ENCODE measurements at places on chromosomes 13 and 19.

DNA sequence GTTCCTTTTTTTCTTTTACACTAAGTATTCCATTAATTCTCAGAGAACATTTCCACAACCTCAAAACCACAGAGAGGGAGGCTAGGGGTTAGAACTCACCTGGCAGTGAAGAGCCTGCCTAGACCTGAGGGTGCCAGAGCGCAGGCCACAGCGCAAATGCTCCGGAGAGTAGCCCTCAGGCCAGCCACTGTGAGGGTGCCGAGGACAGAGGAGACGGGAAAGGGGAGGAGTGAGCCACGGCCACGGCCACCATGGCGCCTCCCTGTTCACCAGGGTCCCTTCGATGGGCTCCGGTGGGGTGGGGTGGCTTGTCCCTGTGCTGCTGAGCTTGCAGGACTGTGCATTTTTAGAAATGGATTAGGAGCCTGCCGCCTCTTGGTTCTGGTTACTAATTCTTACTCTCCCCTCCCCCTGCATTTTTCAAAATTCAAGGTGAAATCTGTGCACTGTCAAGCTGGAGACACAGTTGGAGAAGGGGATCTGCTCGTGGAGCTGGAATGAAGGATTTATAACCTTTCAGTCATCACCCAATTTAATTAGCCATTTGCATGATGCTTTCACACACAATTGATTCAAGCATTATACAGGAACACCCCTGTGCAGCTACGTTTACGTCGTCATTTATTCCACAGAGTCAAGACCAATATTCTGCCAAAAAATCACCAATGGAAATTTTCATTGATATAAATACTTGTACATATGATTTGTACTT is 58.8 kb downstream of the GGACT start:
- DNase-seq: no peak

GRCh38 chr19:4472174-4472974 is at the start of gene HDGFL2:
TSS of gene HDGFL2 (plus strand) at chr19:4472297. CDS start at chr19:4472351, 54 bp downstream.
- DNase-seq: no peak

- no peak for DNase-seq
These were observed 24.3 kb downstream of the AMER2 start for GRCh38 chr13:25147638-25148401.

DNA sequence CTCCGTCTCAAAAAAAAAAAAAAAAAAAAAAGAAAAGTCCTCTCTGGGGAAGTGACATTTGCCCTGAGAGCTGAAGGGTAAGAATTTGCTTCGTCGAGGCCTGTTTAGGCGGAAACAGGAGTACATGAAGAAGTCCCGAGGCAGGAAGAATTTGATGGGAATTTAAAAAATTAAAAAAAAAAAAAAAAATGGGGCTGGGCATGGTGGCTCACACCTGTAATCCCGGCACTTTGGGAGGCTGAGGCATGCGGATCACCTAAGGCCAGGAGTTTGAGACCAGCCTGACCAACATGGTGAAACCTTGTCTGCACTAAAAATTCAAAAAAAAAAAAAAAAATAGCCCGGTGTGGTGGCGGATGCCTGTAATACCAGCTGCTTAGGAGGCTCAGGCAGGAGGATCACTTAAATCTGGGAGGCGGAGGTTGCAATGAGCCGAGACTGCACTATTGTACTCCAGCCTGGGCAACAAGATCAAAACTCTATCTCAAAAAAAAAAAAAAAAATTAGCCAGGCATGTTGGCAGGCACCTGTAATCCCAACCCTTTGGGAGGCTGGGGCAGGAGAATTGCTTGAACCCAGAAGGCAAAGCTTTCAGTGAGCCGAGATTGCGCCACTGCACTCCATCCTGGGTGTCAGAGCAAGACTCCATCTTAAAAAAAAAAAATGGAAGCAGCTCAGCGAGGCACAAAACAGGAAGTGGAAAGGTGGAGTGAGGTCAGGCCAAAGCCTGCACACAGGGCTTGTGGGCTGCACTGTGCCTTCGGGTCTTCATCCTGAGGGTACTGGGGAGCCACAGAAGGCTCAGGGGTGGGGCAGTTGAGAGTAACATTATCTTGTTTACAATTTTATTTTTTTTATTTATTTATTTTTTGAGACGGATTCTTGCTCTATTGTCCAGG is 4.9 kb downstream of the BAX start:
- DNase-seq: no peak

DNA sequence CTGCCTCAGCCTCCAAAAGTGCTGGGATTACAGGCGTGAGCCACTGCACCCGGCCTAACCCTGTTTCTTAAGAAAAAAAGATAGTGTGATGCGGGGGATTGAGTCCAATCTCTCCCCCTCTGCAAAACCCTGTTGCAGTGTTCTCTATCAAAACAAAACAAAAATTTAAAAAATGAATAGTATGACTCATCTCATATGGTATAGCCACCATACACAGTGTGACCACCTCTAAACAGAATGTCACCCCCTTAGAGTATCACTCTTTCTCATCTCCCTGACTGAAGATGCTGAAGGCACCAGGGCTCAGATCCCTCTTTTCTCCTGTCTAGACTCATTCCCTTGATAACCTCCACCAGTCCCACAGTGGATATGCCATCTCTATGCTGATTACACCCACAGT is 6.8 kb upstream of the ERF start:
- DNase-seq: no peak

GRCh38 chr13:102589301-102589822 is 7.4 kb upstream of the TPP2 start:
- DNase-seq: no peak

GRCh38 chr19:18440936-18441803 is 3.2 kb upstream of the ISYNA1 start:
- no peak for DNase-seq

- no peak for DNase-seq
These were observed 579 bp downstream of the RPS9 start for GRCh38 chr19:54201172-54201701.

DNA sequence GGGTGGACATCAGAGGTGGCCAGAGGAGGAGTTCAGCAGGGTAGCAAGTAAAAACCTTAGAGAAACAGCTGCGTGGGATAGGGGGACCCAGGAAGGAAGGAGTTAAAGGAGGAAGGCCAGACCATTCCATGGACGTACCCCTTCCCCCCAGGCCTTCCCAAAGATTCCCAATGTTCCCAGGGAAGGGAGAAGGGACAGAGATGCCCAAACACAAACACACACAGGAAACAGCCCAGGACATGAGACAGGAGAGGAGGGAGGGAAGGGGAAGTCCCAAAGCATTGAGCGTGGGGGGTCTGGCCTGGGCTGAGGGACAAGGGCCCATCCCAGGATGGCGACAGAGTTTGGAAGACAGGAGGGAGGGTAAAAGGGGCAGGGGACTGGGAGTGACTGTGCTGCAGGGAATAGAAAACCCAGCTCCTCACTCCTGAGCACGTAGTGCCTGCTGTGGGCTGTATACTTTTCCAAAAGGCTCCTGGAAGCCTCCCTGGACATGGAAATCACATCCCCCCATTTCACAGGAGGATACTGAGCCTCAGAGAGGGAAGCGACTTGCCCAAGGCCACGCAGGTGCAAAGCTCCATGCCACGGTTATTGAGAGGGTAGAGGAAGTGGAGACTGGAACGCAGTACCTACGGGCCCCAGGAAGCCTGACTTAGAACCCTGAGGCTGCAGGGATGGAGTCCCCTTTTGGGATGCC is 1.1 kb downstream of the SYDE1 start:
- no peak for DNase-seq

GRCh38 chr19:5645409-5645808 is 22.5 kb downstream of the SAFB start:
- DNase-seq: no peak

- no peak for DNase-seq
These were observed 7.5 kb upstream of the RBM26 start for GRCh38 chr13:79413521-79413920.

GRCh38 chr19:56162258-56162657 is 13.6 kb upstream of the GALP start:
- no peak for DNase-seq

GRCh38 chr13:110233181-110233950 is 73.6 kb downstream of the COL4A1 start:
- no peak for DNase-seq

GRCh38 chr13:100600915-100601314 is 12.3 kb upstream of the GGACT start:
- DNase-seq: no peak

DNA sequence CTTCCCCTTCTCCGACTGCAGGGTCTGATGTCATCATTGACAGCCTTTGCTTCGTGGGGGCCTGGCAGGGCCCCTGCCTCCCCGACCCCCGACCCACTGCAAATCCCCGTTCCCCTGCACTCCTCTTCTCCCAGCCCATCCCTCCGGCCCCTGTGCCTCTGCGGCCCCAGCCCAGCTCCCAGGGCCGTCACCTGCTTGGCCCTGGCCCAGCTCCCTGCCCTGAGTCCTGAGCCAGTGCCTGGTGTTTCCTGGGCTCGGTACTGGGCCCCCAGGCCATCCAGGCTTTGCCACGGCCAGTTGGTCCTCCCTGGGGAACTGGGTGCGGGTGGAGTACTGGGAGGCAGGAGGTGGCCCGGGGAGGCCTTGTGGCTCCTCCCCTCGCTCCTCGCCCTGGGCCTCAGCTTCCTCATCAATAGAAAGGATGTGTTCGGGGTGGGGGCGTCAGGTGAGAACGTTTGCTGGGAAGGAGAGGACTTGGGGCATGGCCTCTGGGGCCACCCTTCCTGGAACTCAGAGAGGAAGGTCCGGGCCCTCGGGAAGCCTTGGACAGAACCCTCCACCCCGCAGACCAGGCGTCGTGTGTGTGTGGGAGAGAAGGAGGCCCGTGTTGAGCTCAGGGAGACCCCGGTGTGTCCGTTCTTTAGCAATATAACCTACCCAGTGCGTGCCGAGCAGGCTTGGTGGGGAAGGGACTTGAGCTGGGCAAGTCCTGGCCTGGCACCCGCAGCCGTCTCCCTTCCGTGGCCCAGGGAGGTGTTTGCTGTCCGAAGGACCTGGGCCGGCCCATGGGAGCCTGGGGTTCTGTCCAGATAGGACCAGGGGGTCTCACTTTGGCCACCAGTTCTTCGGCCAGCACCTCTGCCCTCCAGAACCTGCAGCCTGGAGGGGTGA is 15.9 kb upstream of the CELF5 start:
- DNase-seq: no peak

DNA sequence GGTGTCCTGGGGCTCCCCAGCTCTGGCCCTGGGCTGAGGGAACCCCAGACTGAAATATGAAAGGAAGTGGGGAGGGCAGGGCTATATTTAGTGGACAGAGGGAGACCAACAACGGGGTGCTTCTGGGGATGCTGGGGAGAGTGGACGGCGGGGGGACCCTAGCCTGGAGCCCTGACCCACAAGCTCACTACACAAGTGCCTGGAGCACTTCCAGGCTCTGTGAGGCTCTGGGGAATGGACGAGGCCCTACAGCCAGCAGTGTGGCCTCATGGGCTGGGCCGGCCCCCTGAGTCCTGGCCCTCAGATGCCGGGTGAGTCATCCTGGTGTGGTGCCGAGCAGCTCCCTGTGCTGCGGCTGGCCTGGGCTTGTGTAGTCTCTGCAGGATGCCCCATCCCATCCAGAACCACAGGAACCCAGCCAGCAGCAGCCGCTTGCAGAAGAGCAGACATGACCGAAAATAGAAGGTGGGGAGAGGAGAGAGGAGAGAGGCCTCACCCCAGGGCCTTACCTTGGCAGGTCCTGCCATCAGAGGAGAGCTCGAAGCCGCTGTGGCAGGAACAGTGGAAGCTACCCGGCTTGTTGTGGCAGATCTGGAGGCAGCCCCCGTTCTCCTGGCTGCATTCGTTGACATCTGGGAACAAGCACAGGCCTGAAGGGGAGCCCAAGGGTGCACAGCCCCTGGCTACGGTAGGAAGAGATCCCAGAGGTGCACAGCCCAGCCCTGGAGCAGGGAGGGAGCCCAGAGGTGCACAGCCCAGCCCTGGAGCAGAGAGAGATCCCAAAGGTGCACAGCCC is 26.1 kb downstream of the GAS6 start:
- peak; percentile 83 for DNase-seq

- DNase-seq: no peak
These were observed 3.7 kb upstream of the IRS2 start for GRCh38 chr13:109790086-109790485.

GRCh38 chr19:50814883-50815282 is 8.7 kb downstream of the KLK1 start:
- DNase-seq: no peak

DNA sequence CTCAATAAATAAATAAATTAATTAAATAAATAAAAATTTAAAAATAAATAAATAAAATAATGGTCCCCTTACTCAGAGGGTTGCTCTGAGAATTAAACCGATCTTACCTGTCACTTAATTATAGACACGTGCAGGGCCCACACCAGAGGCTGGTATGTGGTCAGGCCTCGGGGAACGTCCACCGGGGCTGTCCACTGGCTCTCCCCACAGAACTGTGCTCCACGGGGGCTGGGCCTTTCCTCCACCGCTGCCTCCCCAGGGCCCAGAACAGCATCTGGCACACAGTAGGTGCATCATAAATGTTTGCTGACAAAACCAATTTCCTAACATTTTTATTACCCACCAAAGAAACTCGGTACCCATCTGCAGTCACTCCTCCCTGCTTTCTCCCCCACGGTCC is 69.2 kb downstream of the CEBPG start:
- DNase-seq: no peak

Data from HTR-8/SVneo (cell line).